ENCODE measurements at places on chromosomes 3 and 15.

DNA sequence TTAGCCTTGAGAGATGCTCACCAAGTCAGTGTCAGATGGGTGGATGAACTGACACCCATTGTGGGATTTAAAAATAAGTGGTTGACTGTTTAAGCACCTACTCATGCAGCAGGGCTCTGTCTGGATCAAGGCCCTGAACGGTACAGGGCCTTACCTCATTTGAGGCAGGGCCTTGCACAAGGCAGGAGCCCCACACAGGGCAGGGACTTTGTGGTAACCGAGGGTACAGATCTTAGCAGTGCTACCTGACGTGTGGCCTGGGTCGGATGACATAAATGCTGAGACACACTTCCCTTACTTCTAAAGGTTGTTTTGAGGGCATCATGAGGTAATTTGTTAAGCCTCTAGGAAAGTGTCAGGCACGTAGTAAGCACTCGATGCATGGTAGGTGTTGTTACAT lies 59.5 kb upstream of the PLXNA1 start:
- no peak for DNase-seq

GRCh38 chr15:39786447-39787056 lies 3.9 kb upstream of the FSIP1 start:
- no peak for DNase-seq

- DNase-seq: no peak
Measured at GRCh38 chr15:37902126-37902525, 32.3 kb upstream of the TMCO5A start.

DNA sequence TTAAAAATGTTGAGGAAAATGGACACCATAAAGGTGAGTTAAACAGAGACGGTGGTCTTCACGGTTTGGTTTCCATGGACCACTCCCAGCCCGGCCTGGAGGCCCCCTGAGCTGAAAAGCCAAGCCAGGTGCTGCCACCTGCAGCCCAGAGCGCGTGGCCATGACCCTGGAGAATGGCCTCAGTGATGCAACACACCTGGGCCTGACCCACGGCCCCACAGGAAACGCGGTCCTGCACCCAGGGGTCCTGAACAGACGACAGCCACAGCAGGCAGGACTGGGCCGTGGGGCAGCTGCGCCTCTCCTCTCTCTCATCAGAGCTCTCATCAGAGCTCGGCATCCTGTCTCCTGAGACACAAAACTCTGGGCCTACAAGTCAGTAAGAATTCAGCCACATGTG lies 64.1 kb downstream of the NIPA2 start:
- no peak for DNase-seq

DNA sequence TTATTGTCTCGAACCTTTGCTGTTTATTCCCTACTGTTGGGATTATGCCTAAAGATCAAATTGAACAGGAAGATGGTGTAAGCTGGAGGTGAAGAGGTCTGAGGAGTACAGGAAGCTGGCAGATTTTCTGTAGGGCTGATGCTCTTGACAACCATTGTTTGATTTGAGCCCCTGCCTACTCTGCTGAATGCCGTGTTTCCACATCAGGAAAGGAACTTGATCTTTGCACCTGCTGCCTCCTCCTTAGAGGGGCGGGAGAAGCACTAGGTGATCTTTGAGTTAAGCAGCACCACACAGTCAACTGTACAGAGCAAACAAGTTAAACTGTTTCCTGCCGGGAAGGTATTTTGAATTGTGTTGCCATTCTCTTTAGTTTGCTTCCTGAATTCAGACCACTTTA lies 364.6 kb upstream of the EPHA6 start:
- no peak for DNase-seq

GRCh38 chr15:77986891-77987764 lies 90.4 kb downstream of the TBC1D2B start:
- DNase-seq: no peak

DNA sequence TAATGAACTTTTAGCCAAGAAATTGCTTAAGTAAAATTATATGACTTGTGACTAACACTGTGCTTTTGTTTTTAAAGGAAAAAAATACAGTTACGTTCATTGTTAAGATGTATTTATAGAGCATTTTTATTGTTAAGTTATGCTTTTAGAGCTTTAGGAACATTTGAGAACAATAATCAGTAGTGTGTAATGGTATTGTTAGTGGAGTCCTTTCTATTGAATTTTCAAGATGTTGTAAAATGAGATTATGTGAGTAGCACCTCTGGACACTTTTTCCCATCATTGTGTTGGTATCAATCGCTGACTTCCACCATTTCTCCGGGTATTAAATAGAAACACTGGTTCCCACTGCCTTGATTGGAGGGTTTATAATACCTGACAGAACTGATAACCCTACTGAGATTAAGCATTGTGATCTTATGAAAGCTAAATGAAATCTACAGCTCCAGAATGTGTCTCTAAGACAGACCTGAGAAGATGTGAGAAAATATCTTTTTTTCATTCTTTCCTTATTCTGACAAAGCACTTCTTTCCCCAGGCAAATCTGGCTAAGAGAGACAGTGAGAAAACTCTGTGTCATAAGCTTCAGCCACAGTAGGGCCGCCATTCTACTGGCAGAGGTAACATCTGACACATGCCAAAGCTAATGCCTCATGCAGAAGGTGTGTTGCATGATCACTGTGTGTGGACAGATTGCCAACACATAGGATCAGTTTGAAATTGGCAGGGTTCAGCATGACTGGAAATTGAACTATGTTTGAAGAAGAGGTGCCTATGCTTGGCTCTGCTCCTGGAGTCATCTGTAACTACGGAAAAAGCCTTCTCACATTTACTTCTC lies 610.8 kb downstream of the MECOM start:
- no peak for DNase-seq

DNA sequence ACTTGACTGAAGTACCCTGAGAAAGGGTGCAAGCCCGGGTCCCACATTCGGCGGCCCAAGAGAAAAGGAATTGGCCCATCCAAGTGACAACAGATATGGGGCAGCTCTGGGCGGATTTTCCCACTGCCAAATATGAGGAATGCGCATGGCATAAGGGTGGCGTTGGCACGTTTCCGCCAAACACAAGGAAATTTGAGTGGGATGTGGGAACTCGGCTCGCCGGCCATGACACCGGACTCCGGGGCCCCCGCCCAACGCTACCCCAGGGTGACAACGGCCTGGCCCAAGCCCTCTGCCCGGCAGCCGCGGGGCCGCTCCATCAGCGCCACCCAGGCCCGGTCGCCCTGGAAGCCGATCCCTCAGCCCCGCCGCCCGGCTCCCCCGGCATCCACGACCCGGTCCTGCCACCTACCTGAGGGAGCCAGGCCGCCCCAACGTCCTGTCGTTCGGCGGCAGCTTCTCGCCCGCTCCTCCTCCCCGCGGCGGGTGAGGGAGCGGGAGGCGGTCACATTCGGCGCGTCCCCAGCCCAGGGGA lies 449 bp downstream of the RAF1 start:
- DNase-seq: no peak

Data from activated B cell treated with CpG ODN at 0.5 μM for 24 hours (primary cell).